ENCODE measurements at places on chromosomes 6 and 20. TPM values are rescaled to one million over a fixed set of nuclear protein-coding genes. Genes with fewer than 3 reads are reported as not detected.

GRCh38 chr6:158191032-158191431 lies 22.9 kb downstream of the GTF2H5 start:
- no peaks in the 10 kb centered on the region for H3K4me1 ChIP-seq
- H3K4me3 ChIP-seq, result no peak overlapping the region
- H3K27me3 ChIP-seq, result no peaks in the 10 kb centered on the region
- H3K27ac ChIP-seq, result no peak overlapping the region
- DNase-seq, result no peak
- no peaks in the 10 kb centered on the region for H3K36me3 ChIP-seq

The PNISR gene
- 61.4 TPM for total RNA-seq

- H3K36me3 ChIP-seq, result no peaks in the 10 kb centered on the region
- peak; percentile 45 for DNase-seq
- H3K27ac ChIP-seq, result peak overlapping the region; percentile 7
- H3K27me3 ChIP-seq, result no peaks in the 10 kb centered on the region
- no peak overlapping the region for H3K4me3 ChIP-seq
Measured at GRCh38 chr6:8375916-8376315, 59.4 kb downstream of the SLC35B3 start.

The VSX1 gene
- not detected for total RNA-seq

The SOBP gene
- total RNA-seq, result 0.67 TPM

- H3K27me3 ChIP-seq, result no peaks in the 10 kb centered on the region
- peak overlapping the region; percentile 85 for H3K27ac ChIP-seq
- DNase-seq, result peak; percentile 72
- H3K4me1 ChIP-seq, result no peaks in the 10 kb centered on the region
- no peaks in the 10 kb centered on the region for H3K36me3 ChIP-seq
- H3K4me3 ChIP-seq, result peak overlapping the region; percentile 61
Measured at GRCh38 chr6:34791164-34791700, 651 bp upstream of the BLTP3A start.

DNA sequence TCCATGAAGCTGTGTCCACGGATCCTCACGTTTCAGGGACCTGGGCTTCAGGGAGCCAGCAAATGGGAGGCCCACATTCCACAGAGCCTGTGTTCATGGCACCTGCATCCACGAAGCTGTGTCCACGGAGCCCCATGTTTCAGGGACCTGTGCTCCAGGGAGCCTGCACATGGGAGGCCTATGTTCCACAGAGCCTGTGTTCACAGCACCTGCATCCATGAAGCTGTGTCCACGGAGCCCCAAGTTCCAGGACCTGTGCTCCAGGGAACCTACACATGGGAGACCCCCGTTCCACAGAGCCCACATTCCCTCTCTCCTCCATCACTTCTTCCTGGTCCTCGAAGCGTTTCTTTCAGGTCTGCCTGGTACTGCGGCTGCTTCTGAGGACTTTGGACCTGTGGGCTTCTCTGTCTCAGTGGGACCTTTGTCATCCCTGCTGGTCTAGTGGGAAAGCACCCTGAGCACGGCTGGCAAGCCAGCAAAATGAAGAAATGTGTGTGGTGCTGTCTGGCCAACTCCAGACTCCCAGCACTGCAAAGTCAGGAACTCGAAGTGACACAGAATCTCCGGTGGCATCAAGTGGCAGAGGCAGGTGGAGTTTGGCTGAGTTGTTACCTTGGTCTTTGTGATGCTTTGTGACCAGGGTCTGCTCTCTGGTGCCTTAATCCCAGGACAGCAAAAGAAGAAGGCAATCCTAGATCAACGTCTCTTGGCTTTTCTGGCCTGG lies 245.9 kb downstream of the DLL1 start:
- H3K27ac ChIP-seq, result no peak overlapping the region
- no peaks in the 10 kb centered on the region for H3K27me3 ChIP-seq
- no peak overlapping the region for H3K4me3 ChIP-seq
- no peaks in the 10 kb centered on the region for H3K4me1 ChIP-seq

DNA sequence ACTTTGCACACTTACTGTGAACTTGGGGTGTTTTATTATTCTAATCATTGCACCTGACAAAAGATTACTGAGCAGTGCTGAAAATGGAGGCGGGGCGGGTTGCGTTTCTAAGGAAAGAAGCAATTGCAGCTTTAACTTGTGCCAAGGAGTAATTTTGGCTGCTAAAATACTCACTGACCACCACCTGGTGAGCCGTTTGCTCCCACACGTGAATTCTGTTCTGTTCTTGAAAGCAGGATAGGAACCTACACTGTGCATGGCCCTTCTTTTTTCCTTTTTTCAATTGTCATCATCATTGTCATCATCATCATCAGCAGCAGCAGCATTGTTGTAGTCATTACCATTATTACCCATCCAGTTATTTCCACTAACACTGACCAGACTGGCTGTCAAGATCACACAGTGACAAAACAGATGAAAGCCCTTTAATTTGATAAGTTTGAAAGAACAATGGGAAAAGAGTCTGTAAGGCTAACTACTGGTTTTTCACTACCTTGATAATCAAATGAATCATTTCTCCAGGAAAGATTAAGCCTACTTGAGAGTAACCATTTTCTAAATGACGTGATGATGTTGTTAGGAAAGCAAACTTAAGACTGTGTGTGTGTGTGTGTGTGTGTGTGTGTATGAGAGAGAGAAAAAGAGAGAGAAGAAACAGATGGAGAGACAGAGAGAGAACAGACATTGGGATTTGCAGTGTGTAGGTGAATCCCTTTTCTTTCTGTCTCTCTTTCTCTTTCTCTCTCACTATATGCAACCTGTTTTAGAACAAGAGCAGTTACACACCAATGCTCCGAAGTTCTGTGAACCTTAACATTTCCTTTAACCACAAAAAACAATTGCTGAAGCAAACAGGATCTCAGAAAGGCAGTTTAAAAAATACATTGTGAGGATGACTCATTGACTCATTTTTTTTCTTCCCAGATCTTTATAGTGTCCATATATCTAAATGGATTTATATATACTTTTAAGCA lies 3.8 kb downstream of the RIPOR2 start:
- H3K27ac ChIP-seq, result no peak overlapping the region
- DNase-seq, result no peak
- H3K4me1 ChIP-seq, result no peaks in the 10 kb centered on the region
- no peak overlapping the region for H3K4me3 ChIP-seq
- H3K27me3 ChIP-seq, result no peaks in the 10 kb centered on the region

The LRRC73 gene
- total RNA-seq, result 0.77 TPM

DNA sequence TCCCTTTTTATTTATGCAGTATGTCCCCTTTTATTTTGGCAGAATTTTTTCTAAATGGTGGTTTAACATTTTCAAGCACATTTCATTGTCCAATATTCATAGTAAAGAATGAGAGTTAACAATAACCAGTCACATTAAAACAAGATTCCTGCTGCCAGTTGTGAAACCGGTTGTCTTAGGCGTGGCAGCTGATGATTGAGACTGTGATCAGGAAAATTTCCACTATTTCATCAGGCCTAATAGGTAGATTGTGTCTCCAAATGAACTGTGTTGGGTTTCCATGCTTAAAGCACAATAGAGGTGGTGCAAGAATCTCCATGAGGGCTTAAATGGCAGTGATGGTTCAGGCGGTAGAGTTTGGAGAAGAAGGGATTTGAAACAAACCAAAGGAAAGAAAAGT lies 15.3 kb downstream of the PRDM1 start:
- H3K4me3 ChIP-seq, result no peak overlapping the region
- H3K27me3 ChIP-seq, result no peaks in the 10 kb centered on the region
- no peaks in the 10 kb centered on the region for H3K36me3 ChIP-seq
- no peaks in the 10 kb centered on the region for H3K4me1 ChIP-seq
- DNase-seq, result no peak

DNA sequence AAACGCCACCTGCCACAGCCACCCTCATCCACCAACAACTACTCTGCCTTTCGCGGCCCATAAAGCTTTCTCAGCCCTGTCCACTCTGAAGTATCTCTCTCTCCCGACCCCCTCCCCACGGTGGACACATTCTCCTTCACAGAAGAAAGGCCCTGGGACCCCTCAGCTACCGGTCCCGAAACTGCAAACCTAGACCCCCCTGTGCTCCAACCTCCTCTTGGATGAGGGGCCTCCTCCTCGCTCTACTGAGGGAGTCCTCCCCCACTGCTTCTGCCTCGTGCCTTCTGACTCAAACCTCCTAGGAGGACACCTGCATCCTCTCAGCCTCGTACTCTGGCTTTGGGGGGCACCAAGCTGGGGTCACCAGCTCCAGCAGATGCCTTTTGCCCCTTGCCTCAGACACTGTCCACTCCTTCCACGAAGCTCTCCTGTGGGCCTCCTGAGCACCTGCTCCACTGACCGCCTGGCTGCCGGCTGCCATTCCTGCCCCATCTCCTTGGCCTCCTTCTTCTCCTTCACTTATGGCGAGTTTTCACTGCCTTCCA lies 24.9 kb downstream of the RNASET2 start:
- no peak overlapping the region for H3K4me3 ChIP-seq
- no peaks in the 10 kb centered on the region for H3K4me1 ChIP-seq
- H3K27me3 ChIP-seq, result no peaks in the 10 kb centered on the region
- peaks cover 8% of the 10 kb centered on the region for H3K36me3 ChIP-seq

DNA sequence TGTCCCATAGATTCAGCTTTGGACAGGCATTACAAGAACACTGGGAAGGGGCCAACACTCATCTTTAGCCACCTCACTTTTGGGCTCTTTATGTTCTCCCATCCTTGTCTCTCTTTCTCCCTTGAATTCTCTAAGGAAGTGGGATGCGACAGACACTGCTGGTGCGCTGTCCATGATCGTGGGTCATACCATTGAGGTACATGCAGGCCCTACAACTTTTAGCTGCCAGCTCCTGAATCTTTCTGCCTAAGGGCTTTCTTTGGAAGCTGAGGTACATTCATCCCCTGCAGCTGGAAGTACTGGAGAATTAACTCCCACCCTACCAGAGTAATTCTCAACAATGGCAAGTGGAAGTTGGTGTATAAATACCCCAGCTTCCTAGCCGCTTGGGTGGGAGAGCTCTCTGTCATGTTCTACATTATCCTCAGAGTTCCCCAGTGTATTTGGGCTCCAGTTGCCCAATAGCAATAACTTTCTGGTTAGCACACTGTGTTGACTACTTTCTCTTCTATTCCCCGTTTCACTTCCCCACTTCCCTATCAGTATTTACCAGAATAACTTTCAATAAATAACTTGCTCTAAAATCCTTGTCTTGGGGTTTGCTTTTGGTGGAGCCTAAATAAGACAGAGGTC lies 309.4 kb upstream of the RNF24 start:
- no peak for DNase-seq
- H3K27ac ChIP-seq, result no peak overlapping the region
- no peaks in the 10 kb centered on the region for H3K4me1 ChIP-seq
- H3K27me3 ChIP-seq, result no peaks in the 10 kb centered on the region
- no peak overlapping the region for H3K4me3 ChIP-seq

GRCh38 chr20:6671829-6672228 lies 95.7 kb upstream of the BMP2 start:
- no peaks in the 10 kb centered on the region for H3K4me1 ChIP-seq
- no peak overlapping the region for H3K27ac ChIP-seq
- H3K4me3 ChIP-seq, result no peak overlapping the region

The HUS1B gene
- 0.64 TPM for total RNA-seq

The PNPLA1 gene
- total RNA-seq, result 0.35 TPM

The MANEA gene
- total RNA-seq, result 7.5 TPM

The PTCRA gene
- total RNA-seq, result not detected

The HRH3 gene
- total RNA-seq, result not detected

The SALL4 gene
- total RNA-seq, result 0.35 TPM

- no peaks in the 10 kb centered on the region for H3K36me3 ChIP-seq
- H3K27me3 ChIP-seq, result peaks cover 3% of the 10 kb centered on the region
- H3K27ac ChIP-seq, result no peak overlapping the region
- no peaks in the 10 kb centered on the region for H3K4me1 ChIP-seq
Measured at GRCh38 chr6:35503534-35503933, 6.7 kb upstream of the TEAD3 start.

The HBS1L gene
- 59.7 TPM for total RNA-seq

DNA sequence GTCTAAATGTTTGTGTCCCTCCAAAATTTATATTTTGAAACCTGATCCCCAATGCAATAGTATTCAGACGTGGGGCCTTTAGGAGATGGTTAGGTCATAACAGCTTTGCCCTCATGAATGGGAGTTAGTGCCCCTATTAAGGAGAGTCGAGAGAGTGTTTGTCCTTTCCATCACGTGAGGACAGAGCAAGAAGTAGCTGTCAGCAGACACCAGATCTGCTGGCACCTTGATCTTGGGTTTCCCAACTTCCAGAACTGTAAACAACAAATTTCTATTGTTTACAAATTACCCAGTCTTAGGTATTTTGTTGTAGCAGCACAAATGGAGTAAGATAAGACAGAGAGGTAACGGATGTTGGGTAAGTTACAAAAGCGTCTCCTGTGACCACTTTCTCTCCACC lies 46.6 kb downstream of the FAM50B start:
- no peaks in the 10 kb centered on the region for H3K36me3 ChIP-seq
- no peak for DNase-seq
- no peak overlapping the region for H3K4me3 ChIP-seq
- H3K4me1 ChIP-seq, result no peaks in the 10 kb centered on the region
- H3K27me3 ChIP-seq, result no peaks in the 10 kb centered on the region
- no peak overlapping the region for H3K27ac ChIP-seq

- H3K27me3 ChIP-seq, result no peaks in the 10 kb centered on the region
- no peak overlapping the region for H3K4me3 ChIP-seq
- H3K36me3 ChIP-seq, result no peaks in the 10 kb centered on the region
- DNase-seq, result no peak
- no peak overlapping the region for H3K27ac ChIP-seq
Measured at GRCh38 chr6:159450815-159451465, 242.1 kb downstream of the SOD2 start.

The MCCD1 gene
- total RNA-seq, result not detected

DNA sequence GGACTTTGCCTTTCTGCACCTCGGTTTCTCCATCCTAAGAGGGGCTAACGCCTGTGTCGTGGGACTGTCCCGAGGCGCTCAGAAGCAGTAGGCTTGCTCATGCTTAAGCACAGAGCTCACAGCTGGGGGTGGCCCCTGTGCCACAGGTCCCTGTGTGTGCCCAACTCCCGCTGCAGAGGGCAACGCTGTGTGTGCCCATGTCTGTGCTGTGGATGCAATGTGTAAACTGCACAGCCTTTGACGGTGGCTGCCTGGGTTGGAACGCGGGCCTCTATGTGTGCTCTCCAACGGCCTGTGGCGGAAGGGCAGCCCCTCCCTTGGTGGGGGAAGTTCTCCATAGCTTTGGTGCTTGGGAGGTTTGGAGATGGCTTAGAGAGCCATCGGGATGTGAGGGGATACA lies 10.7 kb upstream of the GATA5 start:
- H3K4me1 ChIP-seq, result no peaks in the 10 kb centered on the region
- DNase-seq, result no peak
- H3K36me3 ChIP-seq, result no peaks in the 10 kb centered on the region
- H3K27me3 ChIP-seq, result peaks cover 40% of the 10 kb centered on the region
- no peak overlapping the region for H3K4me3 ChIP-seq

GRCh38 chr6:39206250-39206721 lies 23.0 kb downstream of the KCNK5 start:
- H3K4me3 ChIP-seq, result no peak overlapping the region
- no peaks in the 10 kb centered on the region for H3K27me3 ChIP-seq
- no peak overlapping the region for H3K27ac ChIP-seq
- no peak for DNase-seq
- H3K4me1 ChIP-seq, result peaks cover 35% of the 10 kb centered on the region

- no peaks in the 10 kb centered on the region for H3K36me3 ChIP-seq
- peaks cover 7% of the 10 kb centered on the region for H3K4me1 ChIP-seq
- no peak for DNase-seq
- H3K4me3 ChIP-seq, result no peak overlapping the region
Measured at GRCh38 chr6:11097476-11097875, 3.8 kb downstream of the SMIM13 start.
